A549 treated with CORT108297 at 1 μM for 4 hours (cell line): ENCODE measurements at places on chromosomes 12 and 14. TPM values are rescaled to one million over a fixed set of nuclear protein-coding genes. Genes with fewer than 3 reads are reported as not detected.

KRT2 gene
- total RNA-seq: not detected in 5 replicates

IL22 gene
- not detected in 5 replicates for total RNA-seq

C1QL4 gene
- 3.9 to 6.6 TPM (median 5.7 TPM) in 5 replicates for total RNA-seq

CCT2 gene
- total RNA-seq: 274 to 382 TPM (median 284 TPM) in 5 replicates

TAS2R9 gene
- not detected in 5 replicates for total RNA-seq

SLC10A1 gene
- not detected in 5 replicates for total RNA-seq

ZDHHC22 gene
- total RNA-seq: 0.20 to 0.46 TPM (median 0.34 TPM) in 5 replicates

TNFRSF1A gene
- total RNA-seq: 359 to 653 TPM (median 512 TPM) in 5 replicates

SERPINA9 gene
- 0.08 TPM in 1 of 5 replicates, not detected in the others for total RNA-seq

NOVA1 gene
- 4.6 to 6.5 TPM (median 5.1 TPM) in 5 replicates for total RNA-seq

ANKRD33 gene
- total RNA-seq: 0.08 to 0.12 TPM in 2 of 5 replicates, not detected in the others

POMT2 gene
- 28.5 to 33.6 TPM (median 33.2 TPM) in 5 replicates for total RNA-seq

KRT79 gene
- total RNA-seq: 0.05 to 0.14 TPM (median 0.09 TPM) in 4 of 5 replicates, not detected in the other

LRP10 gene
- 58.5 to 90.1 TPM (median 82.3 TPM) in 5 replicates for total RNA-seq

JDP2 gene
- total RNA-seq: 23.5 to 37.0 TPM (median 33.6 TPM) in 5 replicates

NR1H4 gene
- 0.05 to 0.38 TPM (median 0.06 TPM) in 5 replicates for total RNA-seq
